Astrocyte (in vitro differentiated cells and primary cell): ENCODE measurements at places on chromosomes 5 and 9.

DNA sequence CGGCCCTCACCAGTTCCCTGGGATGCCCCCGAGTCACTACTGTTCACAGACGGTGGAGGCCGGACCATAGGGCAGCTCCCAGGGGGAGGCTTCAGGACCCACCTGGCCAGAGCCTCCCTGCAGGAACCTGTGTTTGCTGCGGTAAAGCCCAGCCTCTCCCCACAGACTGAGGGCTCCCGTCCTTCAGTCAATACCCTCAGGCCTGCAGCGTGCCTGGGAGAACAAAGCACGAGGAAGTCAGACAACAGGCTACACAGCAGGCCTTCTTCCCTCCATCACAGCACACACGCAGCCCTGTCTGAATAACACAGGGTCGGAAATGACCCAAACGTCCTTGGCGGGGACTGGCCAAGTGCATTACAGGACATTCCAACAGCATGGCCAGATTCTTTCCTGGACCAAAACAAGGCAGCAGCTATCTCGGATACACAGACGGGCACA is 34.4 kb downstream of the COL23A1 start:
- DNase-seq: no peak

DNA sequence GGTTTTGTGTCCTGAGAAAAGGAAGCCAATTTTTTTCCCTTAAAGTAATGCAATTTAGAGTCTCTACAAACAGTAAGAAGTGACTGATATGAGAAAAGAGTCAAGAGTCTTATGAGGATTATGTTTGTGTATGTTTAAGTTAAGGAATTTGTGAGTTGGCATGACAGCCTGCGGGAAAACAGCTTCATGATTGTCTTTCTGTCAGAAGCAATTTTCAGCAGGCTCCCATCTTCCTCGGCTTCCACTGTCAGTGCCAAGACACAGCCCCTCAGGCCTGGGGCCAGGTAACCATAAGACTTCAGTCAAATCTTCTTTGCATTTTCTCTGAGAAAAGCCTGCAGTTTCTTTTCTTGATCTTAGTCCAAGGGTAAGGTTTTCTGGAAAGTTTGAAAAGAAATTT is 17.0 kb upstream of the SELENOP start:
- DNase-seq: no peak

- peak; percentile 88 for DNase-seq
Observed at GRCh38 chr9:110192531-110193261, 15.3 kb downstream of the C9orf152 start.

- DNase-seq: no peak
Observed at GRCh38 chr9:131728546-131728910, 11.3 kb downstream of the RAPGEF1 start.

- no peak for DNase-seq
Observed at GRCh38 chr9:117182046-117182445, 232.8 kb downstream of the ASTN2 start.

GRCh38 chr5:154779105-154779504 is 23.9 kb downstream of the LARP1 start:
- DNase-seq: peak; percentile 89

GRCh38 chr9:32501868-32502267 is 24.1 kb downstream of the RIGI start:
- no peak for DNase-seq

- DNase-seq: no peak
Observed at GRCh38 chr9:138103849-138104206, 226.2 kb downstream of the CACNA1B start.

DNA sequence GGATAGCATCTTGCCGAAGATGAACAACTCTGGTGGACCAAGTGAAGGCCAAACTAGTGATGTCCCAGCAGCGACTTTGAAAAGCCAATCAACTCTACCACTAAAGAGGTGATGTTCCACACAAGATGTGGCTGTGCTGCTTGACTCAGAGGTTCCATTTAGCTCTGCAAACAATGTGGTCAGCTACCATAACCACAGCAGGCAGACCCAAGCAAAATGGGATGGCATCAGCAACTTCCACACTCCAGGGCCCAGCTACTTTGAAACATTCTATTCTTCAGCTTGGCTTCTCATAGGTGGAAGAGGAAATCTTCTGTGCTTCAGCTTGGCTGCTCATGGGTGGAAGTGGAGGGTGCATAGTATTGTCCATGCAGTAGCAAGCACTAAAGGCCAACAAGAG is 70.5 kb downstream of the IRX2 start:
- peak; percentile 45 for DNase-seq

- DNase-seq: peak; percentile 86
Observed at GRCh38 chr5:125560476-125561225, 814.2 kb upstream of the ZNF608 start.

- no peak for DNase-seq
Observed at GRCh38 chr5:57431759-57432158, 50.9 kb downstream of the ACTBL2 start.

GRCh38 chr5:115022303-115022702 is 147.4 kb downstream of the TRIM36 start:
- DNase-seq: peak; percentile 15

DNA sequence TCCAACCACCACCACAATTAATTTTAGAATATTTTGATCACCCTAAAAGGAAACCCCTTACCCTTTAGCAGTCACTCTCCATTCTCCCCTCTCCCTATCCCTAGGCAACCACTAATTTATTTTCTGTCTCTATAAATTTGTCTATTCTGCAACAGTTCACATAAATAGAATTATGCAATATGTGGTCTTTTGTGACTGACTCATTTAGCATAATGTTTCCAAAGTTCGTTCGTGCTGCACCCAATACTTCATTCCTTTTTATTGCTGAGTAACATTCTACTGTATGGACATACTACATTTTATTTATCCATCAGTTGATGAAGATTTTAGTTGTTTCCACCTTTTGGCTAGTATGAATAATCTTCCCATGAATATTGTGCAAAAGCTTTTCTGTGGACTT is 18.2 kb upstream of the CDC20B start:
- DNase-seq: no peak

DNA sequence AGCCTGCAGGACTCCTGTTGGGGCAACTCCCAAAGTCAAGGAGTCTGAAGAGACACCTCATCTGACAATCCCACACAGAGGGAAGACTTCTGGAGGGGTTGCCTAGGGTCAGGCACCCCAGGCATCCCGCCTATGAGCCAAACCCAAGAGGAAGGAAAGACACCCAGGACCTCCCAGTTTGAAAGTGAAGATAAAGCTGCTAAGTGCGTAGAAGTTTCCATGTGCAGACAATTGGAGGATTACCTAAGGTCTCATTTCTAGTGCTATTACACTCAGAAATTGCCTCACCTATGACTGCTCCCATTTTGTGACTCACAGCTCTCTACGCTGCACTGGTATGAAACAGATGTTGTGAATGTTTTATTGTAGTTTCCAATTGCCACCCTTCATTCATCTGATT is 322.9 kb downstream of the SLIT3 start:
- DNase-seq: peak; percentile 88

DNA sequence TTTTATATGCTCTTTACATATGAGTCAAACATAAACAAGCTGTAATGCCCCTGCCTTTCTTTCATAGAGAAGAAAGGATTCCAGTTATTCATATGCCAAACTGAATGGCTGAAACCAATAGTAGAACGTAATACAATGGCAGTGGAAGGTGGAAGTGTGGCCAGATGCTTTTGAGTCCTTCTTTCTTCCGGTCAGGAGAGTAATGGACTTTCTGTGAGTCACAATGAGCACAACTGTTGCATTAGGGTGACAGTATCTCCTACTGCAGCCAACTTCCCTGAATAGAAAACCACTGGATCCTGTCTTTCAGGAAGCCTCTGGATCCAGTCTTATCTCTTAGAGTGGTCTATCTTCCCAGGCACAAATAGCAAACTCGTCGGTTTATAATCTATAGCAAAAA is 855.2 kb downstream of the MAT2B start:
- DNase-seq: peak; percentile 78

DNA sequence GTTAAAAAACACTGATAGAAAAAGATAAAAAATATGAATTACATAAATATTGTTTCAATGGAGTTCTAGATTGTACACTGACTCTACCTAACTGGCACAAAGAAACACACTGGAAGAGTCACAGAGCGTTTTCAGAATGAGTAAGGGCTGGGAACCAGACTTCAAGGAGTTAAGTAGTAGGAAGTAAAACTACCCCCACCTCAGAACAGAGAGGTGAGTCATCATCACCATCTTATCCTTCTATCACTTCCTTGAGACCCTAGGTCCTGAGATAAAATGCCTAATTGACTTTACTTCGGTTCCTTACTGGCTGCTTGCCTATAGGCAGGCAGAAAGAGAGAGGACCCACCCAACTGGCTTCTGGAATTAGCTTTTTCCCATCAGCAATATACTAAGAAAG is 79.7 kb downstream of the ELAVL2 start:
- DNase-seq: no peak
